Progenitor cell of endocrine pancreas (in vitro differentiated cells): ENCODE measurements at places on chromosomes 3 and 15. TPM values are rescaled to one million over a fixed set of nuclear protein-coding genes. Genes with fewer than 3 reads are reported as not detected.

- no peak for DNase-seq
Measured at GRCh38 chr3:21170964-21171363, 580.0 kb downstream of the ZNF385D start.

DNA sequence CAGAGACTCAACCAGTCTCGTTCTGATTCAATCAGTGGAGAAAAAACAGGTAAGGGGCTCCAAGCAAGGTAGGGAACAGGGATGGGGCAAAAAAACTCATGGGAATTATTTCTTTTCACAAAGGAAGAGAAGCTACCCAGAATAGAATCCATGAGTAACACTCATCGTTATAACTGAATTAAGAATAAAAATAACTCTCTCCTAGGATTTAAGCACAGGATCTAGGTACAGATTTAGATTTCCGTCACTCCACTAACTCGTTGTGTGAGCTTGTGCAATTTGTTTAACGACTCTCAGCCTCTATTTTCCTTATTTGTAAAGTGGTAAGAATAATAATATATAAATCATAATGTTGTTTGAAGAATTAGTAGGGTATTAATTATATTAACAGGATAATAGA, 68.6 kb downstream of the ADAMTS9 start:
- no peak for DNase-seq

DNA sequence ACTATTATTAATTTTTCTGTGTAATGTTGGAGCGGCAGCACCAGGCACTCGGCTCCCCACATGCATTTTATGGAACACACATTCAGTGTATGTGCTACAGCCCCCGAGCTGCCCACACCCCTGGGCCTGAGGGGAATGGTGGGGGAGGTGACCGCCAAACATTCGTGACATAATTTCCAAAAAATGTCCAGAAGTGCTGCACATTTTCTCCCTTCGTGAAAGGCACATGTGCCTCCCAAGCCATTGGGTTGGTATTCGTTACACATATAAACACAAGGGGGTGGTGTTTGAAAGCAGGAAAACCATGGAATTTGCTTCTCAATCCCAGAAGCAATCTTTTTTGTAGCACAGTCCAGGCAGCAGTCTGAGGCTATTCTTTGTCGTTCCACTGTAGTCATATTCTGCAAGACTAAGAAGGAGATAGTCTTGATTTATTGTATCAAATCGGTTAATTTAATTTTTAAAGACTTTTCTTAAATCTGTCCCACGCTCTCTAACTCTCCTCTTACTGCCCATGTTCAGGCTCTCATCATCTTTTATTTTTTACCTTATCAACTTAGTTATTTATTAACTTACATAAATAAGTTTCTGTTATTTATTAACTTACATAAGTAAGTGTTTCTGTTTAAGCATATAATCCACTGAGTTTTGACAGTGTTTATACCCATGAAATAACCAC, 39.2 kb upstream of the POLR2M start:
- no peak for DNase-seq

- DNase-seq = no peak
Measured at GRCh38 chr15:57329582-57330367, 46.5 kb upstream of the CGNL1 start.

GRCh38 chr3:16229681-16230080, 35.1 kb downstream of the DPH3 start:
- no peak for DNase-seq

DNA sequence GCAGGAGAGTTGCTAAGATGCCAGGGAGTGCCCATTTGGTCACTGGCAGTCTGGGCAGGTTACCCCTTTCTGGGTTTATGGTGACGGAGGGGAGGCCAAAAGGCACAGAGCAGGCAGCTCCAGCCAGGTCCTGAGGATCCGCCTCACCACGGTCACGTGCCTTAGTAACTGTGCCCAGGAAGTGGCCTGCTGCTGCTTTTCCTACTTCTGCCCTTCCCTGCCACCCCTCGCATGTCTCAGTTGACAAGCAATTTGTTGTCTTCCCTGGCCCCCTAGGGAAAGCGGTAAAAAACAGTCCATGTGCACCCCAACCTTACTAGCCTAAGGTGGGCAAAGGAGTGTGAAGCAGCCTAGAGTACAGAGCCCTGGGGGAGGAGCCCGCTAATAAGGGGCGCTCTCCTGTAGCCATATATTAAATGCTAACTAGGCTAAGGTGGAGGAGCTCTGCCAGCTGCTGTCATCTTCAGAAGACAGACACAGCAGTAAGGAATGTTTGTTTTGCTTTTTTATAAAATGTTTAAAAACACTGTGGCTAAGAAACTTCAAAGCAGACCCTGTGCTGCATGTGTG, 9.1 kb upstream of the LIPH start:
- DNase-seq = no peak

DNA sequence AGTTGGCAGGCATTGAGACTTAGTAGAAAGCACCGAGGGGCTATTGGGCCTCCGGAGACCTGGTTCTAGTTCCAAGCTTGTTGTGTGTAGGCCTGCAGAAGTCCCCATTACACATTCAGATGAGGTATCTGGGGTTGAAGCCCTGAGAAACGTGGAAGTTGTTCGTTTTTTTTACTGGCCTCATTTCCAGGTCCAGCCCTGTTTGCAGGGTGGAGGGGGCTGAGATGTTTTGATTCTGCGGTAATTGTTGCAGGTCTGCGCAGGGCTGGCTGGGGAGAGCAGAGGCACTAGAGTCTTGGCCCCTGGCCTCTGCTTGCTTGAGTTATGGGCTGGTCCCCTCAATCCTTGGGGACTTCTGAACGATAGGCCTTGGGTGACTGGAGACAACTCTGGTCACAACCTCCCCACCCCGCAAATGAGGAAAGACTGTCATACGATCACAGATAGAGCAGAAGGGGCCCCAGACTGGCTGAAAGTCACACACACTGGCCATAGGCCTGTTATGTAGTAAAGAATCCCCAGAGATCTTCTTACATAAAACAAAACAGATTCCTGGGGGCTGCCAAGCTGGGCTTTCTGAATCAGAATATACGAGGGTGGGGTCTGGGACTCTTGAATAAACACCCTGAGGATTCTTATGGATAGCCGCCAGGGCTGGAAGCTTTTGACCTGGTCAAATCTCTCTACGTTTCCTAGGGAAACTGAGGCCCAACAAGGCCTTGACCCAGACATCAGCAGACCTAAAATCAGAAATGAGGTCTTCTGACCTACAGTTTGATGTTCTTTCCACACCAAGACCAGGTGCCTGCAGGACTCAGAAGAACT, 15.6 kb downstream of the KBTBD13 start:
- no peak for DNase-seq

GRCh38 chr3:146523531-146523930, 20.9 kb downstream of the PLSCR1 start:
- no peak for DNase-seq

DNA sequence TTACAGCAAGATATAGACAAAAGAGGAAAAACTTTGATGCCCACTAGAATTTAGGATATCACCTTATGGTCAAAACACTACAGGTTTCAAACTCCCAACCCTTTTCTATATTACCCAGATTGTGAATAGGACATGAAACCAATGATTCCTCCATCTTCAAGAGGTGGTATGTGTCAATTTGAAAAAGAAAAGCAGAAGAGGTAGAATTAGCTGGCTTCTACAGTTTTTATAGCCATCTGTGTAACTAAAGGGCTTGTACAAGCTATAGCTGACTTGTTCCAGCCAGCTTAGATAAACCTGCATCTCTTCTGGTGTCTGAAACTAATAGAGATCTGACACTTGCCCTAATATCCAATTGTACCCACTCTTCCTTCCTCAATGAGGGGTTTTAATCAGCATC, 24.9 kb upstream of the HGD start:
- no peak for DNase-seq

DNA sequence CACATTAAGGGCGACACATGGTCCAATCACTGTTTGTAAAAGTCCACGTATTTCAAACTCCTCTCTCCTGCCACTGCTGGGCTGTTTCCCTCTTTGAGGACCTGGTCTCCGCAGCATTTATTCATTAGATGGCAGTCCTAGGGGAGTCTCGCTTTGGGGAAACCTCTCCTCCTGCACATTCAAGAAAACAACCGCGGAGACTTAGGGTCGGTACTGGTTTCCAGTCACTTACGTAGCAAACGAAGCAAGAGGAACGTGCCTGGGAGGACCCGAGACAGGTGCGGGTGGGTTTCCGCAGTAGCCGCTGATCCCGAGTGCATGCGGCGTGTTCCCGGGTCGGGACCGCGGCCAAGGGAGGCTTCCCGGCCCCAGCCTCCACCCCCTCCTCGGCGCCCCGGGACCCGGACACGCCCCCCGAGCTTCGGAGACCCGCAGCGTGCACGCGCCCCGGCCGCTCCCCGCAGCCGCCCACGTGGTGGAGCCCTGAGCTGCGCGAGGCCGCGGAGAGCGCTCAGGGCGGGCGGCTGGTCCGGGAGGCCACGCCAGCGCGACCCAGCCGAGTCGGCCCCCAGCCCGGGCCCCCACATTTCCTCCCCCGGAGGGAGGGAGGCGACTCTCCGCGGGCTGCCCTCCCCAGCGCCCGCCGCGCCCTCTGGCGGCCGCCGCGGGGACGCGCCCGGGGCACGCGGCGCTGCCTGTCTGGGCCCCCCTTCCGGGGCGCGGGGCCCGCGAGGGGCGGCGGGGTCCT, 1.1 kb upstream of the IGF1R start:
- peak; percentile 80 for DNase-seq

- no peak for DNase-seq
Measured at GRCh38 chr3:90091549-90091948, 984.1 kb downstream of the EPHA3 start.

- no peak for DNase-seq
Measured at GRCh38 chr3:189167027-189167766, 4.6 kb upstream of the TPRG1 start.

GRCh38 chr3:32146746-32147211, 40.4 kb downstream of the GPD1L start:
- no peak for DNase-seq

DNA sequence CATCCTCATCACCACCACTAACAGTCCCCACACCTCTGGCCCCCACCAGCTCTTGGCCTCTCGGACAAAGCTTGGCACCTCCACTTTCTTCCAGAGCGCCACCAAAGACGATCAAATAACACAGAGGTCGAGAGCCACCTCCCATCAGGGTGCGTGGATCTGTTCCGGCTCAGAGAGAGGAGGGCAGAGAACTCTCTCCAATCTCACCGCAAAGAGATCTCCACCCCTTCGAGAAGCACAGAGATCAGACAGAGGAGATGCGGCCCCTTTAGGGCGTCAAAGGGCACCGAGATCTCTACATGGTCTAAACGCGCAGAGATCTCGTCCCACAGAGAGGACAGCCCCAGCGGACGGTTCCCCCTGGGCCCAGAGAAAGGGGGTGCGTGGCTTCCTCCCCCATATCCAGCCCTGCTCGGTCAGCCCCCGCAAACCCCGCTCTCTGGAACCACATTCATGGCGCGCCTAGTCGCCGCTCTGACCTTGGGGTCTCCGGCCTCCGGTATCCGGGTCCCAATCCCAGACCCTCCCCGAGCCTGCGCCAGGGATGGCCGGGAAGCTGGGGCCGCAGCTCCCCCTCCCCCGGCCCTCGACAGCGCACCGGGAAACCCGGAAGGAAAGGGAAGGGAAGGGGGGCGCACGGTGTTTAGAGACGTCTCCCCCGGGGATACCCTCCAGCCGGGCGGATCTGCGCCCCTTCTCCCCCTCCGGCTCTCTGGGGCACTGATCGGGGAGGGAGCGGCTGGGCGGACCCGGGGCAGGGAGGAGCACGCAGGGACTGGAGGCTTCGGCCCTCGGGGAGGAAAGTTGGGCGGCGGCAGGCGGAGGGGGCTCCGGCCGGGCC, 608 bp downstream of the SCN5A start:
- no peak for DNase-seq

DNA sequence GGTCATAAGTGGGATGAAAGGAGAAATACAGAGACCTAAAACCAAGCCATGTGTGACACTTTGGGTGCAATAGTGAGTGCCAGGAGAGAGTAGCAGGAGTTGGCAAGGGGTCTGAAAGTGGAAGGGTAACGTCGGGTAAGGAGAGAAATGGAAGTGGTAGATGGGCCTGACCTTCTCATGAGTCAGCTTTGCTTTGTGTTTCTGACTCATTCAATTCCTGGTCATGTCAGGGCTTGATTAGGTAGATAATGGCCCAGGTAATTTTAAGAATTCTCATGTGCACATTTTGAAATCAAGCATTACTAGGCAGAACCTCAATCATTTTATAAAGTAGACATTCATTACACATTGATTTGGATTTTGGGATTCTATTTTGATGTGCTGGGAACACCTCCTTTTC, 262.5 kb downstream of the SOX2 start:
- no peak for DNase-seq

DNA sequence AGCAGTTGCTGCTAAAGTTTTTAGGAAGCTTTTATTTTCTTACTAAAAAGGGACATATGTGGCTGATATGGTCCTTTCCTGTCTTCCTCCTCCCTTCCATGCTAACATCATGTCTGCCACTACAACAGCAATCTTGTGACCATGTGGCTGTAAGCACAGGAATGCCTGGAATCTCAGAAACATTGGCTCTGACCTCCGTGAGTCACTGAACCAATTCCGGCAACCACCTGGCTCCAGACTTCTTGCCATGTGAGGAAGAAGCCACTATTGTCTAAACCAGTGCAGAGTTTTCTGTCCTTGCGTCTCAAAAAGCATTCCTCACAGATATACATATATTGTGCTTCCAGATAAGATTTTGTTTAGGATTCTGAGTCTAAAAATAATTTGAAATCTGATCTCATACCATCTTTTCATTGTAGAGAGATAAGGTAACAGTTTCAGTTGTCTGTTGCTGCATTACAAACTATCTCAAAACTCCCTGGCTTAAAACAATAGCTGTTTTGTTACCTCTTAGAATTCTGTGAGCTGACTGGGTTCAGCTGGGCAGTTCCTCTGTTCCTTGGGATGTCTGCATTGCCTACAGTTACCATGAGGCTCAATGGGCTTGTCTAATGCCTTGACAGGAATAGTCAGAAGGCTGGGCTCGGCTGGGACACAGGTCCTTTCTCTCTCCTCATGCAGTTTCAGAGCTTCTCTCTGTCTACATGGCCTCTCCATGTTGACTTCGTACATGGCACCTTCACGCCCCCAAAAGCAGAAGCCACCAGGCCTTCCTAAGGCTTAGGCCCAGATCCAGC, 77.3 kb upstream of the MAGI1 start:
- DNase-seq = no peak

GRCh38 chr3:67998281-67998680, 343.9 kb upstream of the SUCLG2 start:
- DNase-seq = no peak

DNA sequence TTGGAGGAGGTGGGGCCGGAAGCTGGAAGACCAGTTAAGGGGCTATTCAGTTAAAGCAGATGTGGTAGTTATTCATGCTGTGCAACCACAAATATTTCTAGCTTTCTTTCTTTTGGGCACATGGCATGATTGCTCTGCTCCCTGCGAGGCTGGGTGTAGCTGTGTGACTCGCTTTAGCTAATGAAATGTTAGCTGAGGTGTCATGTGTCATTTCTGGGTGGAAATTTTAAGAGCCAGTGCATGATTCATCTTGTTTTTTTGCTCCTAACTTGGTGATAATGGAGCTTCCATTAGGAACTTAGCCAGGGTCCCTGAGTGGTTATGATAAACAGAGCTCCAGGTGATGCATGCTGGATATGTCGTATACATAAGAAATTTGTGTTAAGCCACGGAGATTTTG, 300.6 kb downstream of the SATB1 start:
- DNase-seq = no peak

- no peak for DNase-seq
Measured at GRCh38 chr3:152656972-152657355, 178.0 kb upstream of the P2RY1 start.

Gene LEKR1
- total RNA-seq = 2.4 and 4.1 TPM in 2 replicates

Gene ITIH3
- total RNA-seq = 0.87 and 1.2 TPM in 2 replicates

Gene ILDR1
- total RNA-seq = 5.0 and 5.4 TPM in 2 replicates

Gene MKRN3
- total RNA-seq = 0.24 and 0.46 TPM in 2 replicates

Gene GNB4
- total RNA-seq = 1.4 and 2.6 TPM in 2 replicates

Gene IQCH
- 5.2 TPM in 2 replicates for total RNA-seq

Gene HDC
- total RNA-seq = not detected in 2 replicates

Gene ADPGK
- 46.5 and 52.6 TPM in 2 replicates for total RNA-seq

Gene TMC3
- total RNA-seq = 0.07 and 0.10 TPM in 2 replicates
